Activated T-cell treated with anti-CD3 and anti-CD28 coated beads, Interleukin-2, amount 50 U/mL, for 72 hours (primary cell): ENCODE measurements at places on chromosomes 4 and X. TPM values are rescaled to one million over a fixed set of nuclear protein-coding genes. Genes with fewer than 3 reads are reported as not detected.

The NEUROG2 gene
- 0.23 TPM for total RNA-seq

The CXCL3 gene
- total RNA-seq = not detected

- DNase-seq = no peak
Observed at GRCh38 chrX:111719426-111720210, 38.6 kb downstream of the ALG13 start.

DNA sequence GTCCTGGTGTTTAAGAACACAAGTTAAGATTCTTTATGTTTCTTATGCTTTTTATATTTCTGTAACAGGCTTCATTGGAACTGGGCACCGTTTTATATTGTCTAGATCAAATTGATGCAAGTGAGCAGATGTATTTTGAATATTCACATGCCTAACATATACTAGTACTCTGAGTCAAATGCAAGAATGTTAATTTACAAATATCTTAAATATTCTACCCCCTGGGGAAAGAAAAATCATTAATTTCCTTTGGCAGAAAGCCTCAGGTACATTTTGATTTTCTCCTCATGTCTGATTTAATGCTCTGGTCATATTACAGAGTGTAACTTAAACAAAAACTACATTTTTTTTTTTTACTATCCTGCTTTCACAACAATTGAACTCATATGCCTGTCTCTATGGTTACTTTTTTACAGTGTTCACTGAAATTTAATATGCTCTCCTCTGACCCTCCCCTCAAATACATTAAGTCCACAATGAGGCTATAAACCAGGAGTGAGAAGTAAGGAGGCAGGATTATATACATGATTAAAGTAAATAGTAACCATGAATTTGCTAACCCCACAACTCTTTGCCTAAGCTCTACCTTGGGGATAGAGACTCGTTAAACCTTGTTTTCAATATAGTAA lies 2.4 kb upstream of the NSUN7 start:
- DNase-seq = no peak

DNA sequence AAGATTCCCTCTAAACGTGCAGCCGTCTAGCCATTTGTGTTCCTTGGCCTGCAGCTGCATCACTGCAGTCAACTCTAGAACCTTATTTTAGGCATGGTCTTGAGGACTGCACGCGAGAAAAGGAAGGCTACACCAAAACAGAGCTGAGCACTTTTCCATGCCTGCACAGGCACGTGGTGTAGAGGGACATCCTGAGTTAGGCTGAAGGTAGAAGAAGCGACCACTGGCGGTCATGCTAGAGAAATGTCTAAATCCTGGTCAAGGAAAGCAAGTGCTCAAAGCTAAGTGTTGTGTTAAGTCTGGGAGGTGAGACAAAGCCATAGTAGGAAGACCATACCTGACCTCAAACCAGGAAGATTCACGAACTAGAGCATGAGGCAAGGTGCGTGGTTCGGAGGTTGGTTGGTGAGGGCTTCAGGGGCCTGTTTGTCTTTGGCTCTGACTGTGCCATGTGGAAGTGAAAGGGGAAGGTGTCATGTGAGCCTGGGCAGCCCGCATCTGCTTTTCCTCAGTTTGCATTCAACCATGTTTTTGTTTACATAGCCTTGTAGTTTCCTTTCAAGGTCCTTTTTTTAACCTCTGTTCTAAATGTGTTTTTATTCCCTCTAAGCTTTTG lies 203.8 kb downstream of the AASDH start:
- no peak for DNase-seq

GRCh38 chr4:185096032-185096653 lies 46.9 kb upstream of the SLC25A4 start:
- DNase-seq = peak; percentile 14

DNA sequence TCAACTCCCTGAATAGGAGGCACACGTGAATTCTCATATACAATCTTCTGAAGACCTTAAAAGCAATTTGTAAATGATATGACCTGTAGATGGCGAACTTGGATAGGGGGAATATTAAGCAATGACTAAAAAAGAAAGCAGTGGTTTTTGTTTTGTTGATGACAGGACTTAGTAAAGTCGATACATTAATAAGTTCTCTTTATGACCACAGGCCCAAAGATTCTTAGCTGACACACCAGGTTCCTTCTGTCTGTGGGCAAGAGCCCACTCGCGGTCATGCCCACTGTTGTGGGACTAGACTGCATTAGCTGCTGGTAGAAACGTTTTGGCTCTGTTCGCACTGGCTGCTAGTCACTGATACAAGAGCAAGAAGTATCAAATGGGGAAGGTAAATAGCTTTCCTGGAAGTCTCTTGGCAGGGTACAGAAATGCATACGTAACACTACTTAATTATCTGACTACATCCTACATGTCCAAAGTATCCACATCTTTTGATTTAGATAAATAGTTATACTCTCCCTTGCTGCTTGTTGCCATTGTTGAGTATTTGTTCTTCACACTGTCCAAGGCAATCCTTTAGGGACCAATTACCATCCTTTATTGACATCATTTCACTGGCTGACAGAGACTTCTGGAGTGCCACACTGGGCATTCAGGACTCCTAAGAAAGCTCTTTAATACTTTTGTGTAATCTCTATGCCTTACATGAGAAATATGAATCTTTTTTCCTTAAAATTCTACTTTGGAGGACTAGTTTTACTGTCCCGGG lies 31.0 kb downstream of the ALPK1 start:
- peak; percentile 11 for DNase-seq

- DNase-seq = no peak
Observed at GRCh38 chr4:88866862-88867550, 169.4 kb upstream of the NAP1L5 start.

DNA sequence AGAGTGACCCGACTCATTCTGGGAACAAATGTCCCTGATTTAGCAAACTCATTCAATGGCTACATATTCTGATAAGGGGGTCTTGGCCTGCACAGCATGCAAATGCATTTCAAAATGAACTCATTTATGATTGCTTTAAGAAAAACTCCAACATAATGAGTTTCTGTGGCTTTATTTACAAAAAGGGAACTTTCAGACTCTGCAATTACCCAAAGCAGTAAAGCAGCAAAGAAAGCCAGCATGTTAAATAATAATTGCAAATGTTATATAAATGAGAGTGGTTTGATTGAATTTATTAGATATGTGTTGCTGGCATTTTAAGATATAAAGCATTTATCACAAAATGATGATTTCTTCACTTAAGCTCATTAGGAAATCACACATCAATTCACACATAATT lies 295.7 kb downstream of the FBXW7 start:
- DNase-seq = no peak
